ENCODE measurements at places on chromosomes 2 and 18. TPM values are rescaled to one million over a fixed set of nuclear protein-coding genes. Genes with fewer than 3 reads are reported as not detected.

DNA sequence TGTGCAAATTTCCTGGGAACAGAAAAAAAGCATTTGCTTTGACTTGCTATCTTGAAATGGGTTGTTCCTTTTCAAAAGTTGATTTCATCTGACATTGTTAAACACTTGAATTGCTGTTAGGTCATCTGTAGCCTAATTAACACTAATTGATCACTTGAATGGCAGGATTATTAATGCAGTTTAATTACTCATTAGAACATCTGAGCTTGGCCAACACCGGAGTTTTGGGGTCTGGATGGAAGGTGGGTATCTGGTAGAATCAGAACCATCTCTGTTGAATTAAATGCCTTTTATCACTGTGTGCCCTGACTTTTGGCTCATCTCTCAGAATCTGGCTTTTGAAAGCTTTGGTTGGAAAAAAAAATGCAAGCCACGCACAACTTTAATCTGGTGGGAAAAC is 8.4 kb downstream of the DAPL1 start:
- DNase-seq = no peak

GRCh38 chr2:151766437-151767153 is 32.3 kb upstream of the NEB start:
- no peak for DNase-seq

GRCh38 chr2:38262069-38262871 is 114.8 kb downstream of the ATL2 start:
- DNase-seq = no peak

The XIRP2 gene
- total RNA-seq = 364 TPM

The TUBB8B gene
- total RNA-seq = not detected

The DNER gene
- total RNA-seq = 2.3 TPM

The AGXT gene
- not detected for total RNA-seq

The HOXD4 gene
- total RNA-seq = not detected

The PPP1R1C gene
- total RNA-seq = 33.1 TPM

All from left ventricle myocardium inferior (tissue), 1 donor.